ENCODE measurements at places on chromosomes 12 and 14.

DNA sequence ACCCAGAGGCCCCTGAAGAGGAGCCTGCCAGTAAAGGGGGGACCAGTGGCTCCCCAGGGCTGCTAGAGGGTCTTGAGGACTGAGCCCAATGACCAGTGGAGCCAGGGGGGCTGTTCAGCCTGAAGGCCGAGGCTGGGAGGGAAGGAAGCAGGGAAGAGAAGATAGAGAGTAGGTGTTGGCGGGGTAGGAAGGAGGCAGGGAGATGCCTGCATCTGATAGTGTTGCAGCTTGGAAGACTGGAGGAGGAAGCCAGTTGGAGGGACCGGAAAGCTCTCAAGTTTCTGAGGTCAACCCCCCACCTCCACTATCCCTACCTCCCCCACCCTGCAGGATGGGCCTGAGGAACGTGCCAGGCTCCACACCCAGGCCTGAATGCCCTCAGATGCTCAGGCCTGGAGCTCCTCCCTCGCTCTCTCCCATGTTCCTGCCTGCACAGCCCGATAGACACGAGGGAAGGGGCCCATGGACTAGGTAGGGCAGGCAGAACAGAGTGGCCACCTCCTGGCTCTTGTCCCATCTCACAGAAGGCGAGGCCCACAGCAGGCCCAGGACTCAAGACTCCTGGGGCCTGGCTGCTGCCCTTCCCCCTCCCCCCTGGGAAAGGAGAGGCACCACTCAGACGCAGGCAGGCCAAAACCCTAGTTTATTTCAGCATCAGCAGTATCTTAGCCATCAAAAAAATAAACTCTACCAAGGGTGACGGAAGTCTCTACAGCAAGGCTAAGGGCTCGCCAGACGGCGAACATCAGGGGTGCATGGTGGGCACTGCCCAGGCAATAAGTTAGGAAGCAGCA is 3.4 kb downstream of the CKB start:
- no peak for DNase-seq

GRCh38 chr14:69260190-69260860 is 367 bp downstream of the GALNT16 start:
- no peak for DNase-seq

DNA sequence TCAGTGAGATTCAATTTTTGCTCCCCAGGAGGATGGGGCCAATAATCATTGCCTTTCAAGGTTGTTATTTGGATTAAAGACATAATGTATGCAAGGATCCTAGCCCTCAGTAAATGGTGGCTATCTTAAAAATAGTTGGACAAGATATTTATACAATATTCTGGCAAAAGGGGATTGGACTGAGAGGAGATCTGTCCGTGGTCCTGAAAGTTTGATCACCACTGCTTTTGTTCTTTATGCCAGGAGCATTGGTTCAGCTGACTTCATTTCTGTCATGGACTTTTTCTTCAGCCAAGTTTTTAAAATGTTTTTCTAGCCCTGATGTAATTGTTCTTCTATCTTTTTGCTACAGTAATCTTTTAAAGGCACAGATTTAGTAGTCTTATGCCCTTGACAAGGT is 70.2 kb upstream of the TCL1A start:
- DNase-seq = no peak

DNA sequence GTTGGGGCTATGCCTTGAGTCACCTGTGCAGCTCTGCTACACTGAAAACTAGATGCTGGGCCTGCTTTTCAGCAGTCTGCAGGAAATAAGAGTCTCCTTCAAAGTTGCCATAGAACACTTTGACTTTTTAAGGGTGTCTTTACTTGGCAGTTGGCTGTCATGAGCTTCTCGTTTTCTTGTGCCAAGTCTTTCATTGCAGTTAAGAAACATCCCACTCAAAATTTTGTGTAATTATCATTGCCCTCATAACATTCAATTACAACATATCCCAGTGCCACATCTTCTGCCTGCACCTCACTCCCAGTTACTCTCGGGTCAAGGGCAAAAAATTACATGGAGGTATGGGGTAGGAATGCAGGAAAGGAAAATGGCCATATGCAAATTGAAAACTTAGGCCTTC is 29.1 kb downstream of the GPR65 start:
- no peak for DNase-seq

GRCh38 chr12:132469423-132469822 is 20.5 kb upstream of the FBRSL1 start:
- DNase-seq = no peak

GRCh38 chr12:52865090-52865944 is 16.5 kb upstream of the KRT78 start:
- no peak for DNase-seq

GRCh38 chr14:61125867-61126572 is 145.0 kb downstream of the SLC38A6 start:
- no peak for DNase-seq

DNA sequence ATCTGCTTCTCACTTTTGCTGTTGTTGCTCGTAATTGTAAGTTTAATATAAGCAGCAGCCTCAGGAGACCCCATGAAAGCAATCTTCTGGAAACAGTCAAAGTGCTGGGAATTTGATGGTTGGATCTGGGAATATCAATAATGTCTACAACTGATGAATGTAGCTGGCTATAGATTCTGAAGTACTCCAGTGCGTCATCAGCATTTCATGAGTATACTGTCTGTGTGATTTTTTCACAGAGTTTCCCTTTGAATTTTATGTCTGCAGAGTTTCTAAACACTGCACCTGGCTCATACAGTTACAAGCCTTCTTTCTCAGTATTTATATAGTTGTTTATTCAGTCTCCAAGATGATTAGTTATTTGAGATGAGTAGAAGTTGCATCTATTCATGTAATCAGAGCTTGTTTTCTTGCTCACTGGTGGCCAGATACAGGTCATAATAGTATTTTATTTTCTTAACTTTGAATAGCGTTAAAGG is 222.3 kb downstream of the RAD51B start:
- DNase-seq = no peak

DNA sequence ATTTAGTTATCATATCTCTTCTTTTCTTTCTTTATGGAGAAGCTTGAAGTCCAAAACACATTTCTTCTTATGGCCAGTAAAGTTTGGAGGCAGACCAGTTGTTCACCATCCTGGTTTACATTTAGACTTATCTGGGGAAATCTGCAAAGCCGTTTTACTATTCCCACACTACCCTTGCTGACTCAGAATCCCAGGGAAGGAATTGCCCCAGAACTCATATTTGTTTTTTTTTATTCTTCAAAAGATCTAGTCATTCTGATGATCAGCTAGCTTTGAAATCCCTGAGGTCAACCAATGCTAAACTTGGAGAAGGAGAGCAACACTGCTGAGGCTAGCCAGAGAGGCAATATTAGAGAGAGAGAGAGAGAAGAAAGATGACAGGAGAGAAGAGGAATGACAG is 12.3 kb upstream of the LMO3 start:
- no peak for DNase-seq

- no peak for DNase-seq
These were observed 3.3 kb downstream of the ARHGAP9 start for GRCh38 chr12:57476162-57476992.

DNA sequence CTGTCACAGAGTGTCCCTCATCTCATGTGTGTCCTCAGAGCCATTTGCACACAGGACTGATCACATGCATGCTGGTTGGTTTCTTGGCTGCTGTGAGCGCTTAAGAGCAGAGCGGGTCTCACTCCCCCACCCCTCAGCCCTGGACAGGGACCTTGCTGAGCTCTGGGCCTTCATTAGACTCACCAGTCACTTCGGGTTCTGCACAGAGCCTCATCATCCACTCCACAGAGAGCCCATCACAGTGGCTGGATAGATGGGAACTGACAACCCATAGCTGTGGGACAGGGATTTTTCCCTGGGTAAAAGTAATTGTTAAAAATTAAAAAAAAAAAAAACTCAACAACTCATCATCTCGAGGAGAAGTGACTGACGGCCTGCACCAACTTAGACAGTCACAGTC is 8.2 kb downstream of the GLRX5 start:
- no peak for DNase-seq

DNA sequence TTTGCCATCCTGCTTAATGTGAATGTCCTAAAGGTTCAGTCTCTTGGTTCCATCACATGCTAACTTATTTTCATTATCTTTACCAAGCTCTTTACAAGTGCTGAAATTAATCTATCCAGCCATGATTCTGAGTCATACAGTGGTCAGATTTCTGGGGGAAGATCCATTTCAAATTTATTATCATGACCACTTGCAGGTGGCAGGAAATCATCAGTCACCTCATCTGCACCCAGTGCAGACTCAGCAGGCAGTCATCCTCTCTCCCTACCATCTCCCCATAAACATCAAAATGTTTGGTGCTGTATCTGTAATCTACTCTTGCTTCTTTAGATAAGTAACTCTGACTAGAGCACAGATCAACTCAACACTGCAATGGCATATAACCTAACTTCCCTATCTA is 23.5 kb downstream of the ATG14 start:
- no peak for DNase-seq

- DNase-seq = no peak
These were observed 52.3 kb upstream of the RD3L start for GRCh38 chr14:103994535-103995184.

DNA sequence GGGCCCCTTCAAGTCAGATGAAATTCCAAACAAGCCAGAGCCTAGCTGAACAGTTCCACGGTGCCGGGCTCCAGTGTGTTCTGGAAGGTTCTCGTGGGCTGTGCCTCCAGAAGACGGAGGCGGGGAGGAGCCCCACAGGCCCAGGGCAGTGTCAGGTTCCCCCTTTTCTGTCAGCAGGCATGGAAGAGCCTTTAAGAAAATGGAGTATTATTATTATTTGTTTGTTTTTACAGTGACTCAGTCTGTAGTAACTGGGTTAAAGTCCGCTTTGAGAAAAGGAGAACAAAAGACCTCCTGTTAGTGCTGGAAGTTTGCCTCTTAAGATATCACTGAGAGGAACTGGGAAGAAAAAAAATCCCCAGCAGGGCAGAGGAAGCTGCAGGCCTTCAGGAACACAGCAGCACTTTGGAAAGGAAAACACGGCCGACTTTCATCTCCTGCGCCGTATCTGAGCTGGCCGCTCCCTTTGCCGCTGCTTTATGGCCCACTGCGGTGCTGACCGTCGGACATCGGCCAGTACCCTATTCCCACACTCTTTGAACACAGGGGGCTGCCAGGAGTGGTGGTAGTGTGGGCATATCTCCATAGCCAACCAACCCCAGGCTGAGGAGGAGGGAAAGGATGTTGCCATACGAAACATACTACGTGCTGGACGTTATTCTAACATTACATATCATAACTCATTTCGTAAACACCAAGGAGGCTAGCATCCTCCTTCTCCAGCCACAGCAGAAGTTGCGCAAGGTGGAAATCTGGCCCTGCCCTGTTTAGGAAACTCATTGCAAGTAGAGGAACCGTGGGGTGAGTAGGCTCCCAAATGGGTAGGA is 194.0 kb downstream of the ZFP36L1 start:
- no peak for DNase-seq

DNA sequence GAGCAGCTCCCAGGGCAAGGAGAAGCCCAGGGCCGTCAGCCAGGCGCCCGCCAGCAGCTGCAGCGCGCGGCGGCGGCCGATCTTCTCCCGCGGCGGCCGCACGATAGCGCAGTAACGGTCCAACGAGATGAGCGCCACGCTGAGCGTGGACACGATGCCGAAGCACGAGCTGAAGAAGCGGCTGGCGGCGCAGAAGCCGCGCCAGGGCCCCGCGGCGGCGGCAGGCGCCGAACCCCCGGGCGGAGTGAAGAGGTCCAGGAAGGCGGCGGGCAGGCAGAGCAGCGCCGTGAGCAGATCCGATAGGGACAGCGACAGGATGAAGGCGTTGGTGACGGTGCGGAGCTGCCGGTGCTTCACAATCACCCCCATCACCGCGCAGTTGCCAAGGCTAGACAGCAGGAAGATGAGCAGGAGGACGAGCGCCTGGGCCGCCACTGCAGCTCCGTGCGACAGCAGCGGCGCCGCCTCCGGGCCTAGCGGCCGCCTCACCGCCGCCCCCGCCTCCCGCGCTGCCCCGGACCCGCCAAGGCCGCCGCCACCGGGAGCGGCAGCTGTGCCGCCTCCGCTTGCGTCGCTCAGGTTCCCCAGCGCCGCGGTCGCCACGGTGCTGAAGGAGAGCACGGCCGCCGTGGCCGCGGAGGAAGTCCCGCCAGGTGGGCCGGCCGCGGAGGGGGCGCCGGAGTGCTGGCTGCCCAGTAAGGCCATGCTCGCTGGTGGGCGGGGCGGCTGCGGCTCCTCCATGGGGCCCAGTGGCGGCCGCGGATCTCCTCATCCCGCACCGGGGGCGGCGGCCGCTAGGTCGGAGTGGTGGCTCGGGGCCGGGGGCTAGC is 479 bp downstream of the GPR135 start:
- DNase-seq = no peak

DNA sequence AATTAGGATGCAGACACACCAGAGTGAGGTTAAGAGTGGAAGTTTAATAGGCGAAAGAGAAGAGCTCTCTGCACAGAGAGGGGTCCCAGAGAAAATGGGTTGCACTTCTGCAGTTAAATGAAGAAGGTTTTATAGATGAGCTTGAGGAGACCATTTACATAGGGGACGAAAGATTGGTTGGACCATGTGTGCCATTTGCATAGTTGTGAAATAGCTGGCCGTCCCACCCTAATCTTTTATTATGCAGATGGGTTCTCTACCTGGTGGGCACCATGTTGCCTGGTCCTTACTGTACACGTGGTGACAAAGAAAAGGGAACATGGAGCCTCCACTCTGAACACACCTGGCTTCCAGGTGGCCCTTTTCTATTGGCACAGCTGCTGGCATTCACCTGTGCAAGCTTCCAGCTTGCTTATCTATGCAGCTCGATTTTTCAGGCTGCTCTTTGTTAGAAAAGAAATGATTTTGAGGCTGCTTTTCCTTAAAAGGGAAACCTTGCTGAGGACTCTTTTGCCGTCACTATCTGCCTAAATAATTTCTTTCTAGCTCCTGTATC is 67.1 kb upstream of the SRSF5 start:
- no peak for DNase-seq

- no peak for DNase-seq
These were observed 16.4 kb downstream of the HDAC7 start for GRCh38 chr12:47803191-47803875.

- no peak for DNase-seq
These were observed 1.1 kb downstream of the GPHN start for GRCh38 chr14:66508846-66509621.

- no peak for DNase-seq
These were observed 1.8 kb downstream of the PTPN6 start for GRCh38 chr12:6952863-6953441.

GRCh38 chr12:6832125-6832524 is 3.9 kb downstream of the P3H3 start:
- no peak for DNase-seq

GRCh38 chr14:68820999-68821683 is 28.3 kb upstream of the ZFP36L1 start:
- no peak for DNase-seq

GRCh38 chr12:4164188-4164558 is 109.4 kb upstream of the CCND2 start:
- no peak for DNase-seq

- no peak for DNase-seq
These were observed 261.4 kb downstream of the DIO2 start for GRCh38 chr14:79949906-79950305.

- DNase-seq = no peak
These were observed 254.4 kb upstream of the DIO2 start for GRCh38 chr14:80465546-80466220.
